Tibial nerve (tissue), 4 donors: ENCODE measurements at places on chromosomes 7 and 10.

- no peaks in the 10 kb centered on the region for H3K36me3 ChIP-seq
- peak overlapping the region; percentile 86 for H3K27ac ChIP-seq
- no peaks in the 10 kb centered on the region for H3K27me3 ChIP-seq
Observed at GRCh38 chr10:43200538-43201390, 62.5 kb downstream of the CSGALNACT2 start.

DNA sequence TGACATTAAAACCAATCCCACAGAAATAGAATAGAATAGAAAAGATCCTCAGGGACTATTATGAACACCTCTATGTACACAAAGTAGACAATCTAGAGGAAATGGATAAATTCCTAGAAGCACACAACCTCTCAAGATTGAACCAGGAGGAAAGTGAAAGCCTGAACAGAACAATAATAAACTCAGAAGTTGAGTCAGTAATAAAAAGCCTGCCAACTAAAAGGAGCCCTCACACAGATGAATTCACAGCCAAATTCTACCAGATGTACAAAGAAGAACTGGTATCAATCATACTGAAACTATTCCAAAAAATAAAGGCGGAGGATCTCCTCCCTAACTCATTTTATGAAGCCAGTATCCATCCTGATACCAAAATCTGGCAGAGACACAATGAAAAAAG is 220.3 kb upstream of the HPS1 start:
- H3K27me3 ChIP-seq: no peaks in the 10 kb centered on the region
- no peak overlapping the region for H3K27ac ChIP-seq
- H3K4me1 ChIP-seq: no peaks in the 10 kb centered on the region
- no peak for DNase-seq
- H3K36me3 ChIP-seq: no peaks in the 10 kb centered on the region

GRCh38 chr10:71848325-71849275 is 2.5 kb downstream of the PSAP start:
- no peak for DNase-seq
- H3K36me3 ChIP-seq: no peaks in the 10 kb centered on the region
- no peaks in the 10 kb centered on the region for H3K27me3 ChIP-seq
- H3K4me3 ChIP-seq: peak overlapping the region; percentile 76
- peaks cover 32% of the 10 kb centered on the region for H3K4me1 ChIP-seq

- no peaks in the 10 kb centered on the region for H3K27me3 ChIP-seq
- H3K36me3 ChIP-seq: no peaks in the 10 kb centered on the region
- no peak overlapping the region for H3K27ac ChIP-seq
- no peak for DNase-seq
Observed at GRCh38 chr7:82430500-82431465, 12.8 kb downstream of the CACNA2D1 start.

- DNase-seq: no peak
- no peaks in the 10 kb centered on the region for H3K36me3 ChIP-seq
- no peaks in the 10 kb centered on the region for H3K27me3 ChIP-seq
- no peak overlapping the region for H3K27ac ChIP-seq
Observed at GRCh38 chr7:147990942-147991341, 599.6 kb upstream of the C7orf33 start.

- H3K27ac ChIP-seq: no peak overlapping the region
- peaks cover 54% of the 10 kb centered on the region for H3K36me3 ChIP-seq
- no peaks in the 10 kb centered on the region for H3K4me1 ChIP-seq
- H3K27me3 ChIP-seq: no peaks in the 10 kb centered on the region
- H3K4me3 ChIP-seq: no peak overlapping the region
Observed at GRCh38 chr10:121844537-121844936, 83.3 kb downstream of the ATE1 start.

DNA sequence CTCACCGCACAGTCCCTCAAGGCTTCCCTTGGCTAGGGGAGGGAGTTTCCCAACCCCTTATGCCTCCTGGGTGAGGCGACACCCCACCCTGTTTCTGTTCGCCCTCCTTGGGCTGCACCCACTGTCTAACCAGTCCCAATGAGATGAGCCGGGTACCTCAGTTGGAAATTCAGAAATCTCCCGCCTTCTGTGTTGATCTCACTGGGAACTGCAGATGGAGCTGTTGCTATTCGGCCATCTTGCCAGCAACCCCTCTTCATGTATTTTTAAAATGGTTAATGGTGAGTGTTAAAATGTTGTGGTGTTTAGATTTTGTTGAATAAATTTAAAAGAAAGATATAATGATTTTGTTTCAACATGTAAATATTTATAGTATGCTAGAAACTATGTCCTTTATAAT is 22.0 kb downstream of the UMAD1 start:
- no peak overlapping the region for H3K4me3 ChIP-seq
- H3K27me3 ChIP-seq: no peaks in the 10 kb centered on the region
- peaks cover 3% of the 10 kb centered on the region for H3K4me1 ChIP-seq
- no peak overlapping the region for H3K27ac ChIP-seq
- DNase-seq: no peak

GRCh38 chr10:87700031-87700796 is 40.5 kb downstream of the PAPSS2 start:
- DNase-seq: no peak
- no peaks in the 10 kb centered on the region for H3K36me3 ChIP-seq
- H3K27ac ChIP-seq: no peak overlapping the region
- no peaks in the 10 kb centered on the region for H3K4me1 ChIP-seq
- H3K27me3 ChIP-seq: no peaks in the 10 kb centered on the region
- H3K4me3 ChIP-seq: no peak overlapping the region

DNA sequence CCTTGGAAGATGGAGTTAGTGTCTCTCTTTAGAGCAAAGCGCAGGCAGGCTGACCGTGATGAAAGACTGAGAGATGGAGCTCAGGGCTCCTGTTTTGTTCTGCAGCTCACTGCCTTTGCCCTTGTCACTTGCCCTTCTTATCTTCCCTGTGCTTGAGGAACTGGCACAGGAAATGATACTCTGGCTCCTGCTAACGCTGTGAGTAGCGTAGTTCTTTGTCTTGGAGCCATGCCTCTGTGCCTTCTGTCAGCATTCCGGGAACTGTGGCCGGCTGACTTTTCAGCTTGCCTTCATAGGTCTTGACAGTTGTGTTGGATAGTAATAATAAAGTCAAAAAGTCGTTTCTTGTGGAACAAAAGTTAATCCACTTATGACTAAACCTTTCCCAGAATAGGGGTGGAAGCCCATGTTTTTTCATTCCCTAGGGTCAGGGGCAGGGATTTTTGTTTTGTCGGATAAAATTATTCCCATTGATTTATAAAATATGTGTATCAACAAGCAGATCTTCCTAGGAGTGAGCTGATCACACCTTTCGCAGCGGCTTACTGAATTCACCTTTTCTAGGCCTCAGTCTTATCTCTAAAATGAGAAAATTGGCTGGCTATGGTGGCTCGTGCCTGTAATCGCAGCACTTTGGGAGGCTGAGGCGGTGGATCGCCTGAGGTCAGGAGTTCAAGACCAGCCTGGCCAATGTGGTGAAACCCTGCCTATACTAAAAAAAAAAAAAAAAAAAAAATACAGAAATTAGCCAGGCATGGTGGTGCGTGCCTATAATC is 16.6 kb upstream of the TMEM236 start:
- H3K4me1 ChIP-seq: no peaks in the 10 kb centered on the region
- no peaks in the 10 kb centered on the region for H3K36me3 ChIP-seq
- H3K4me3 ChIP-seq: no peak overlapping the region
- DNase-seq: no peak
- no peak overlapping the region for H3K27ac ChIP-seq

GRCh38 chr7:90424720-90425119 is 21.5 kb downstream of the CLDN12 start:
- no peaks in the 10 kb centered on the region for H3K27me3 ChIP-seq
- no peak overlapping the region for H3K27ac ChIP-seq
- H3K36me3 ChIP-seq: no peaks in the 10 kb centered on the region

DNA sequence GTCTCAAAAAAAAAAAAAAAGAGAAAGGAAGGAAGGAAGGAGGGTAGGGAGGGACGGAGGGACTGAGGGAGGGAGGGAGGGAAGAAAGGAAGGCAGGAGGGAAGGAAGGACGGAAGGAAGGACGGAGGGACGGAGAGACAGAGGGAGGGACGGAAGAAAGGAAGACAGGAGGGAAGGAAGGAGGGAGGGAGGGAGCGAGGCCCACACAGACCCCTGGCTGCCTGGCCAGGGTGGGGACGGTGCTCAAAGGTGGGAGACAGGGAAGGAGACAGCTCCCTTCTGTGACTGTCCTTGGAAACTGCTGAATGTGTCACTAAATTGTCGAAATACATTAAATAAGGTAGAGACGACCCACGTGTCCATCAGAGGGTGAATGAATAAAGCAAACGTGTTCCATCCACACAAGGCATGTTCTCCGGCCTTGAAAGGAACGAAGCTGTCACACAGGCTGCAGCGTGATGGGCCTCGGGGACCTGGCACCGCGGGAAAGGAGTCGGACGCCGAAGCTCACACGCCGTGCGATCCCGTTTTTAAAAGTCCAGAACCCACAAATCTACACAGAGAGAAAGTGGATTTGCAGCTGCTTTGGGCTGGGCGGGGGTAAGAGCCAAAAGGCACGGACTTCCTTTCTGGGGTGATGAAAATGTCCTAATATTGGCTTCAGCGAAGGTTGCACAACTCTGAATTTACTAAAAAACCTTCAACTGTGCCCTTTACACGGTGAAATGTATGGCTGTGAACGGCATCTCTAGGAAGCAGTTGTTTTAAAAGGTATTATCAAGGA is 23.3 kb downstream of the ADAP1 start:
- no peak overlapping the region for H3K4me3 ChIP-seq
- no peaks in the 10 kb centered on the region for H3K27me3 ChIP-seq
- H3K4me1 ChIP-seq: peaks cover 17% of the 10 kb centered on the region
- H3K27ac ChIP-seq: peak overlapping the region; percentile 48

DNA sequence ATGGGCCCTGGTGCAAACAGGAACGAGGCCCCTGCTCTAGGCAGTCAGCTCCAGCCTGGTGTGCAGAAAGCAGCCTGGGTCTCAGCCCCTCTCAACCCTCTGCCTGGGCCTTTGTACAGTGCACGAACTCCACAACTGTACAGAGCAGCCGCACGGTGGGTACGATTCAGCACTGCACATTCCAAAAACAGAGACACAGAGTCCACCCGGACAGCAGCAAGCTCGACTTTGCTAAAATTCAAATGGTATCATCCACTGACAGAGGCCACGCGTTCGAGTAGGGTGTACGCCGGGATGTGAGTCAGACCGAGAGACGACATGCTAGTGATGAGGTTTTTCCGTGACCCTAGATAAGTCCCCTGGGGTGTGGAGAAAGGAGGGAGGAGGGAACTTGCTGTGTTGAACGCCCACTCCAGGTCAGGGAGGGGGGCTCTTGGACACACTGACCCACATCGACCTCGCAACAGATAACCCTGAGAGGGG is 65.6 kb upstream of the PDGFA start:
- no peaks in the 10 kb centered on the region for H3K27me3 ChIP-seq
- H3K36me3 ChIP-seq: no peaks in the 10 kb centered on the region
- peaks cover 18% of the 10 kb centered on the region for H3K4me1 ChIP-seq
- no peak overlapping the region for H3K4me3 ChIP-seq
- DNase-seq: no peak
- H3K27ac ChIP-seq: no peak overlapping the region

DNA sequence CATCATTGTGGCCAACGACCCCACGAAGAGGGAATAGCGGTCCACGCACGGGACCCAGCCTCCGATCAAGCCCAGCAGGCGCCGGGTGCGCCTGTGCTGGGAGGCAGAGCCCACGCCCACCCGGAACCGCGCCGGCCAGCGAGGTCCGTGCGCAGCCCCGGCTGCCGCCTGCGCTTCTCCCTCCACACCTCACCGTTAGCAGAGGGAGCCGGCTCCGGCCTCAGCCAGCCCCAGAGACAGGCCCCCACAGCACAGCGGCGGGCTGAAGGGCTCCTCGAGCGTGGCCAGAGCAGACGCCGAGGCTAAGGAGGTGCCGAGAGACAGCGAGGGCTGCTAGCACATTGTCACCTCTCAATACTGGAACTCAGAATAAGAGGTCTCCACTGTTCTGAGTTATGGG is 3.6 kb downstream of the ITPRID1 start:
- no peak for DNase-seq
- H3K36me3 ChIP-seq: no peaks in the 10 kb centered on the region
- H3K4me3 ChIP-seq: no peak overlapping the region
- H3K27me3 ChIP-seq: no peaks in the 10 kb centered on the region
- no peaks in the 10 kb centered on the region for H3K4me1 ChIP-seq

DNA sequence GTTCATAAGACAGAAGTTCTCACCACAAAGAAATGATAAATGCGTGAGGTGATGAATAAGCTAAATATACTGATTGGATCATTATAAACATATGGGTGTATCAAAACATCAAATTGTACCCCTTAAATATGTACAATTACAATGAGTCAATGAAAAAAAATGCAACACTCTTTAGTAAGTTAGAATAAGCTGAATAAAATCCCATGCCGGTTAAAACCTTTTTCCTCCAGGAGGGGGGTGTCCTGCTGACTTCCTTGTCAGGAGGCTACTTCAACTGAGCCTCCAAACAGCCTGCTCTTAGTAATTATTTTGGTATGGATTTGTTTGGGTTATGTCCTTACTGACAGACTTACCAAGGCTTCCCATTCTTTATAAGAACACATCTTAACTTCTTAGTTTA is 649.1 kb downstream of the INHBA start:
- no peaks in the 10 kb centered on the region for H3K27me3 ChIP-seq
- no peaks in the 10 kb centered on the region for H3K4me1 ChIP-seq
- H3K4me3 ChIP-seq: no peak overlapping the region
- DNase-seq: no peak
- H3K27ac ChIP-seq: no peak overlapping the region

- H3K4me1 ChIP-seq: peaks cover 14% of the 10 kb centered on the region
- no peaks in the 10 kb centered on the region for H3K36me3 ChIP-seq
- no peak overlapping the region for H3K27ac ChIP-seq
- H3K4me3 ChIP-seq: peak overlapping the region; percentile 89
Observed at GRCh38 chr10:7817984-7818294, 366 bp upstream of the TAF3 start.

- DNase-seq: no peak
- H3K4me3 ChIP-seq: peak overlapping the region; percentile 99
- peak overlapping the region; percentile 85 for H3K27ac ChIP-seq
- no peaks in the 10 kb centered on the region for H3K27me3 ChIP-seq
Observed at GRCh38 chr7:92528958-92529264, 316 bp downstream of the RBM48 start.
